ENCODE measurements at places on chromosomes 4 and X. TPM values are rescaled to one million over a fixed set of nuclear protein-coding genes. Genes with fewer than 3 reads are reported as not detected.

The TCEAL5 gene
- not detected for total RNA-seq

DNA sequence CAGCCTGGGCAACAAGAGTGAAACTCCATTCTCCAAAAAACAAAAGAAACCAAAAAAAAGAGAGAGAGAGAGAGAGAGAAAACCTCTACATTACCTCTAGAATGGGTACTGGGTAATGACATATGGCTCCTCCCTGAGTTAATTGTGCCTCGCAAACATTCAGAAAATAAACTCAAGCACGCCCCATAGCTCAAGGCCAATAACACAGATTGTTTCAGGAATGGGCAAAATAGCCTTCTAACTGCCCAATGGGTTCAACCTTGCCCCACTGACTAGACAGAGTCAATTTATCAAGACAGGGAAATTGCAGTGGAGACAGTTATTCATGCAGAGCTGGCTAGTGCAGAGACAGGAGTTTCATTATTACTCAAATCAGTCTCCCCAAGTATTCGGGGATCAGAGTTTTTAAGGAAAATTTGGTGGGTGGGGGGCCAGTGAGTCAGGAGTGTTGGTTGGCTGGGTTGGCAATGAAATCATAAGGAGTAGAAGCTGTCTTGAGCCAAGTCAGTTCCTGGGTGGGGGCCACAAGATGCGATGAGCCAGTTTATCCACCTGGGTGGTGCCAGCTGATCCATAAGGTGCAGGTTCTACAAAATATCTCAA is 25.1 kb downstream of the NIPAL1 start:
- no peak for DNase-seq

GRCh38 chrX:135477576-135477975 is 42.9 kb upstream of the INTS6L start:
- DNase-seq: peak; percentile 67

GRCh38 chr4:53654300-53654758 is 63.0 kb upstream of the LNX1 start:
- no peak for DNase-seq

GRCh38 chrX:71178908-71179307 is 34.3 kb downstream of the NLGN3 start:
- DNase-seq: no peak

The RAB41 gene
- total RNA-seq: not detected

The GBA3 gene
- total RNA-seq: 41.3 TPM

DNA sequence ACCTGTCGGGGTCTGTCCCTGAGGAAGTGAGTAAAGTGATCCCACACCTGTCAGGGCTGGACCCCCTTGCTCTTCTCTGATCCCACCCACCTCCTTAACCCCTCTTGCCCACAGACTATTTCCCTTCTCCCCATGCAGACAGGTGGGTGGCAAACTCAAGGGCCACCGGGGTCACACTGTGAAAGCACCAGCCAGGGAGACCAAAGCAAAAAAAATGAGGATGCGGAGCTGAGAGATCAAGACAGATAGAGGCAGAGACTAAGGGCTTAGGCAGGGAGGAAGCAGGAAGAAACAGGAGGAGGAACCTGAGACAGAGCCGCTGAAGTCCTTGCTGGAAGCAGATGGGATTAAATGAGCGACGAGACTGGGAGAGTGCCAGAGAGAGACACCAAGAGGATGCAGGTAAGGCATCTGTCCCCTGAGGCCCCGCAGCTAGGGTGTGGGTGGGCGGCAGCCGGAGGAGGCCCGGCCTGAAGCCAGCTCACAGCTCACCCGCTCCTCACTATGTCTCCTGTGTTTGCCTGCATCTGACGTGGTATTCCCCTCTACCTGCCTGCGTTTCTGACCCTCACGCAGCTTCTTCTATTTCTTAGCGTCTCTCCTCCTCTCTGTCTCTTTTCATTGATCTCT is 7.2 kb downstream of the TIMM17B start:
- no peak for DNase-seq

DNA sequence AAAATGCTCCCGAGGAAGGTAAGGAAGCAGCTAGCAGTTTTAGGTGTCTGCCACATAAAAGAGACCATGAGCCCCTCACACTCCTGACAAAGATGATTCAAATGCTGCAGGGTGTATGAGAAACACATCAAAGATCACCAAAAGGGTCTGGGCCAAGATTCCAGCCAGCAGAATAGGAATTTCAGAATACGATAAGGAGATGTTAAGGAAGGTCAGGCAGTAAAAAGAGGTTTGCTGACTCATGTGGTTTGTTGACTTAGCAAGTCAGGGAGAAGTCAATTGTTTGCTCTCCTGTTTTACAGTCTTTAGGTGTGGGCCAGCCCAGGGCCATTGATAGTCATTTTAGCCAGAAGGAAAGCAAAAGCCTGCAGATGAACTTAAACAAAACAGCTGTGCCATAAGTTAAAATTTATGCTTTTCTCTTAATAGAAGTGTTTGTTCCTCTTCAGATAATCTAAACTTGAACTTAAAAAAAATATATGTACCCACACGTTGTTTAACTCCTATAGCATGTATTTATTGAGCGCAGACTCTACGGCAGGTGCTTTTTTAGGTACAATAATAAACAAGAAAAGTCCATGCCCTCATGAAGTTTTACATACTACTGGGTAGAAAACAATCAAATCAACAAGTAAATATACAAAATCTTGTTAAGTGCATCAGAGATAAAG is 115.6 kb downstream of the CAMK2D start:
- no peak for DNase-seq

- no peak for DNase-seq
Observed at GRCh38 chr4:146453181-146453807, 68.4 kb downstream of the SLC10A7 start.

- DNase-seq: no peak
Observed at GRCh38 chrX:78168065-78168464, 28.6 kb upstream of the TAF9B start.

DNA sequence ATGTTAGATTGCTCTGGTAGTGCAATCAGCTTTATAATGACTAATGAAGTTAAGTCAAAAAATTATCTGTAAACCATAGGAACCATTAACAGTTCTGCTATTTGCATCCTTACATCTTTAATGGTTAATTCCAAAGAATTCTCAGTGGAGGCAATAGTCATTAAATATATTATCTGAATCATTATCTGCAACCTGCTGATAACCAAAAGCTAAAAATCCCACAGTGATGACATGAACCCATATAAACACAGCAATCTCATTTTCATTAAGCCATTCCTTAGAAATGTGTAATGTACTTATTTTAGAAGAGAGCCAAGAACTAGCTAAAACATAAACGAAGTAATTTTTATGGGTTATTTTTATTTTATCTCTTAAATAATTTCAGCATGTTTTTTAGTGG is 60.2 kb downstream of the MAGEB16 start:
- no peak for DNase-seq

The TMEM150C gene
- total RNA-seq: not detected

The GLOD5 gene
- total RNA-seq: 15.3 TPM

GRCh38 chr4:138242834-138243156 is 646 bp upstream of the SLC7A11 start:
- DNase-seq: no peak

GRCh38 chr4:105060628-105061027 is 86.0 kb upstream of the TET2 start:
- DNase-seq: no peak

The ABLIM2 gene
- 9.0 TPM for total RNA-seq

GRCh38 chrX:41449615-41450014 is 2.5 kb downstream of the NYX start:
- DNase-seq: no peak

DNA sequence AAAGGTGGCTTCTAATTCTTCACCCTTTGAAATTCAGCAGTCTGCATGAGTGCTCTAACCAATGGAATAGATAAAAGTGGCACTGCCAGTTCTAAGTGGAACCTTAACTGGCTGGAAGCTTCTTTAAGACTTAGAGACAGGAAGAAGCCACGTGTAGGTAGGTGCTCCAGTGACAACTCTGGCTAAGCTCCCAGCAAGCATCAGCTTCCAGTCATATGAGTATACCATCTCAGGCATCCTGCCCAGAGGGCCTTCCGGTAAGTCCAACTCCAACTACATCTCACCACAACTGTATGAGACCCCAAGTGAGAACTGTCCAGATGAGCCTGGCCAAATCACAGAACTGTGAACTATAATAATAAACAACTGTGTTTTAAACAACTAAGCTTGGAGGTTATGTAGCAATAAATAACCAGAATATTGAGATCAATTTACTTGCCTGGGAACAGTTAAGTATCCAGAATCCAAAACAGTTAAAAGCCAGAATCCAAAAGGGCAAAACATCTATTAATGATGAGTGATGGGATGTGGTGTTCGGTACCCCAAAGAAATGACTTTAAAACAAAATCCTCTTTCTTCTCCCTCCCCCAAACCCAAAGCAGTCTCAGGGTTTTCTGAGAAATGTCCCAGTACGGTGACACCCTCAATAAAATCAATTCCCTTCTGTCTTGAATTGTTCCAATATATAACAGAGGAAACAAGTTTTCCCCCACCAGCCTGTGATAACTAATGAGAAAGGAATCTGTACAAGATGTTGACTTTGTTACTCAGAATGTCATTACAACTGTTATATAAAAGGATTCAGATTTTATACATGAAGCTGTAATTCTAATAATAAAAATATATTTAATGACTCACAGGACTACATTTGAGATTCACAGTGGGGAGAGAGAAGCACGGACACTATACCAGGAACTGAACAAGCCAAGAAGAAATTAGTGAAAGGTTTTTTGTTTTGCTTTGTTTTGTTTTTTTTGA is 4.2 kb downstream of the TSPAN5 start:
- DNase-seq: no peak

DNA sequence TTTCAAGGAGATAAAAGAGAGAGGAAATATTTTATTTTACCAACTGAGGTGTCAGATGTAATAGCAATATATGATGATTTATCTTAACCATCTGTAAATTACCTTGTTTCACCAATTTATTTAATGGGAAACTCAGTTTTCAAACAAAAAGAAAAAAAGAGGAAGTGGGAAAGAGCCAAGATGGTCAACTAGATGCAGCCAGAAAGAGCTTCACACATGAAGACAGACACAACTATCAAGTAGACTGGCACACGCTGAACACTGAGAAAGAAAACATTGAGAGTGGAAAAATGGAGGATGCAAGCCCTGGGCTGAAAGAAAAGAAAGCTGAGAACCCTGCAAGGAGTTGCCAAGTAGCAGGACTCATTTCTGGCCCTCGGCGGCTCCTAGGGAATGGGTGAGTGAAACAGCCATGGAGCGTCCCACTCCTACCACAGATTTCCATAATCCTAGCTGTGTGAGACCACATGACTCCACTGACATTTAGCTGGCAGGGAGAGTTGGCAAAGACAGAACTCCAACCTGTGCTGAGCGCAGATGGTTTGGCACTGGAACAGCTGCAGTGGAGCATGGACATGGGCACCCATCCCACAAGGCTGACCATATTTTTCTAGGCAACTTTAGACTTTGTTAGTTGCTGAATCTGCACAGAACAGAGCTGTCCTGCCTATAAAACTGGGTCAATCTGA is 409.3 kb downstream of the FAM47B start:
- DNase-seq: no peak

- DNase-seq: no peak
Observed at GRCh38 chr4:81745050-81745449, 273.3 kb upstream of the RASGEF1B start.

- DNase-seq: no peak
Observed at GRCh38 chr4:99664716-99665115, 7.1 kb upstream of the C4orf54 start.

The TRAPPC2 gene
- 22.3 TPM for total RNA-seq

DNA sequence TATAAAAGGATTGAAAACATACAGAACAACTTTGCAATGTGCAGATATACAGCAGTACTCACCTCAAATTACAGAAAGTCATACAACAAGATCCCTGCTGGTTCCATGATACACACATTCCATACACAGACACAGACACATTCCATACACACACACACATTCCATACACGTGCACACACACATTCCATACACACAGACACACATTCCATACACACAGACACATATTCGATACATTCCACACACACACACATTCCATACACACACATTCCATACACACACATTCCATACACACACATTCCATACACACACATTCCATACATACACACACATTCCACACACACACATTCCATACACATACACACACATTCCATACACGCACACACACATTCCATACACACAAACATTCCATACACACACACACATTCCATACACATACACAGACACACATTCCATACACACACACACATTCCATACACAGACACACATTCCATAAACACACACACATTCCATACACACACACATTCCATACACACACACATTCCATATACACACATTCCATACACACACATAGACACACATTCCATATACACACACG is 13.7 kb downstream of the LINC00632 start:
- no peak for DNase-seq

The ATP2B3 gene
- total RNA-seq: not detected

DNA sequence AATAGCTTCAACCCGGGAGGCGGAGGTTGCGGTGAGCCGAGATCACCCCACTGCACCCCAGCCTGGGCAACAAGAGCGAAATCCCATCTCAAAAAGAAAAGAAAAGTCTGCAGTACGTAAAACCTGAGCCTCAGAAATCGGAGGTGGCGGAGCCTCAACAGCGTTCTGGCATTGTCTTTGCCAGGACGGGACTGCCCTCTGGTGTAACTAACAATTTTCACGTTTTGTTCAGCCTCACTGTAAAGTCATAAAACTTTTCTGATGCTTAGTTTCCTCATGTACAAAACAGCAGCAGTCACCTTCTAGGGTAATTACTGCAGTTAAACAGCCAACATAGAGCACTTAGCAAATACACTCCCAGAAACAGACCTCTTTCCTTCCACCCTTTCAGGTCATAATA is 121.7 kb downstream of the RBM47 start:
- DNase-seq: no peak

DNA sequence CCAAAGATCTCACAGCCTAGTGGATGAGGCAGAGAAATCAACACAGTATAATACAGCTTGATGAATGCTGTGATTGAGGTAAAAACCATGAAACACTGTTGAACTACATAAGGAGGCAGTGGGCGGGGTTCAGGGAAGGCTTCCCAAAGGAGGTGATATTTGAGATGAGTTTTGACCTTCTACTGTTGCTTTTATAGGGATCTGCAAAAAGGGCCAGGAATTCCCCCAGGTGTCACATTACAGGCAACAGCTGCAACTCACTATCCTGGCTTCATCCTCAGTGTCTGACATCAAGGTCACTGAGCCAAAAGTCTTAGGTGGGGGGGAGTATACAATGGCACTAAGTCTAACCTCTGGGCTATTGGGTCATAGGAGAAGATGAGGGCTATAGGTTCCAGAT is 185.7 kb upstream of the NRK start:
- no peak for DNase-seq

GRCh38 chr4:96736352-96736889 is 896.5 kb downstream of the PDHA2 start:
- no peak for DNase-seq

- DNase-seq: no peak
Observed at GRCh38 chr4:146260521-146260920, 46.2 kb downstream of the REELD1 start.

The MAGEC3 gene
- not detected for total RNA-seq

- no peak for DNase-seq
Observed at GRCh38 chr4:26984896-26985295, 124.3 kb downstream of the STIM2 start.

All from Peyer's patch (tissue), 4 donors.